ENCODE measurements at places on chromosomes 4 and X.

- no peak for DNase-seq
Observed at GRCh38 chr4:29861307-29861706, 858.9 kb upstream of the PCDH7 start.

DNA sequence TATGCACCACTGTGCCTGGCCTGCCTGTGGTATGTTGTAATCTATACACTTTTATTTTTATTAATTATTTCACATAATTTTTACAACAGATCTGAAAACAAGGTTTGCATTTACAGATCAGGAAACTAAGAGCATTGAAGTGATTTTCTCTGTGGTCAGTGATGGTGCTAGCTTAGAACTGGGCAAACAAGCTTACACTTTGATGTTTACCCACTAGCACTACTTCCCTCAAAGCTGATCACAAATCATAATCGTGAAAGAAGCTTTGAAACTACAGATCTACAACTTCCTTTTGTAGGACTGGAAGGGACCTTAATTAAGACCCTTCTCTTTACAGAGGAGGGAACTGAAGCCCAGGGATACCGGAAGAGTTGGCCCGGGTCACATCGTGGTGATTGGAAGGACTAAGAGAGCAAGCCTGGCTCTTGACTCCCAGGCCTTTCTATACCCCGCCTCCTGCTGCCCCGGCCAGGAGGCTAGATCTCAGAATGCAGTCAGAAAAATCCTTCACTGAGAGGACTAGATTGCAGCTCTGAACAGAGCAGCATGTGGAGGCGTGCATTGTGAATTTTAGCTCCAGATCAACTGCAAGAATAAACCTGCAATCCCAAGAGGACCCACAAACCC, 93.7 kb upstream of the ZNF827 start:
- no peak for DNase-seq

- peak; percentile 63 for DNase-seq
Observed at GRCh38 chr4:114040319-114041116, 61.1 kb upstream of the ARSJ start.

DNA sequence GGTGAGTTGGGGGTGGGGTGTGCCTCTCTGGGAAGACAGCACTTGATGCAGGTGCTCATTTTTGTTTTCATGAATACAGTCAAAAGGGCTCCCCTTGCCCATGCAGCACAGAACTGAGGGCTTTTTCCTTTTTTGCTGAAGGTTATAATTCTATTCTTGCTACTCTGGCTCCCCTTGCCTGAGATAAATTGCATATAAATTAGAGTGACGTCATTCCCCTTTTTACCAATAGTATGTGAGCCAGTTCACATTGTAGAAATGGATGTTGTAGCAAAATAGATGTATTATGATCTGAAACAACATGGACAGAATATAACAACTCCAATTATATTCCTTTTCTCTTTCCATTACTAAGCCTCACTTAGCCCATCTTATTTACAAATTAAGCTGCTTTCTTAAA, 28.4 kb downstream of the CXorf58 start:
- no peak for DNase-seq

GRCh38 chrX:21276736-21277433, 97.3 kb upstream of the CNKSR2 start:
- DNase-seq: no peak

DNA sequence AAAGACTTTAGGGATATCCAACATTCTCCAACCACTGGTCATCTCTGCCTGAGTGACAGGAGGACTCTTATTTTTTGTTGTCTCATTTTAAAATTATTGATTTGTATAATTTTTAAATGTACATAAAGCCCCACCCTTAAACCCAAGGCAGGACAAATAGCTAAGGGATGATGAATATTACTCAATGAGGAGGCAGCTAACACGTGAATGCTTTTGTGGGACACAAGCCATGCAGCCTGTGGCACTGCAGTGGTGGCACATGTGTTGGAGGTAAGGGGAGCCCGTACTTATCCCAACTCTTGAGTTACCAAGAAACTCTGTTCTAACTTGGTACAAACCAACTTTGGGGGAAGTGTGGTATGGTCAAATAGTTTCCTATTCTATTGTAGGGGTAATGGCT, 19.5 kb downstream of the MID1IP1 start:
- no peak for DNase-seq

DNA sequence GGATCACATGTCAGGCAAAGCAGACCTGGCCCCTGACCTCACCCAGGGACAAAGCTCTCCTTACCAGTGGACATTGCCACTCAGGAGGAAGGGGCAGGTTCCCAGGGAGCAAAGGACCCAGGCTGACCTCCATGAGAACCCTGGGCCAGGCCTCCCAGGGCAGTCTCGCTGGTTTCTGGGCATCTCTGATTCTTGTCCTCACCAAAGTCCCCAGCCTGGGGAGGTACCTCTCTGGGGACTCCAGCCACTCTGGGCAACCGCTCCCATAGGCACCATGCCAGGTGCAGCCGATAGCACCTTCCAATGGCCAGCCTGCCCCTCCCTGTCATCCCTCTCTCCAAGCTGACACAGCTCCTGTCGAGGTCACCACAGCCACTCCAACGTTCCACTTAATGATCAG, 7.9 kb downstream of the EVC2 start:
- no peak for DNase-seq

DNA sequence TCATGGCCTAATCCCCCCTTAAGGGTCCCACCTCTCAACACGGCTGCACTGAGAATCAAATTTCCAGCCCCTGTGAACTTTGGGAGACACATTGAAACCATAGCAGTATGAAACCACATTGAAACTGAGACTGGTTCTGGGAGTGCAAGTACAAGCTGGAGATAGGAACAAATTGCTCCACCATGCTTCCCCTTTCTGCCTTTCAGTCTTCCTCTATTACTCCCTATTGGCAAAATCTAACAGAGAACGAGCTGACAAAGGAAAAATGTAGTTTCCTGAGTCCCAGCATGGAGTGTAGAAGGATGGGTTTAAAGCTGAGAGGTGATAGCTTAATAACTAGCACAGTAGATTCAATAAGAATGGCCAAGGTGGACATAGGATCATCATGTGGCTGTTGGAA, 161.7 kb upstream of the RPL34 start:
- no peak for DNase-seq

- no peak for DNase-seq
Observed at GRCh38 chr4:63049726-63050125, 1359.5 kb downstream of the TECRL start.

DNA sequence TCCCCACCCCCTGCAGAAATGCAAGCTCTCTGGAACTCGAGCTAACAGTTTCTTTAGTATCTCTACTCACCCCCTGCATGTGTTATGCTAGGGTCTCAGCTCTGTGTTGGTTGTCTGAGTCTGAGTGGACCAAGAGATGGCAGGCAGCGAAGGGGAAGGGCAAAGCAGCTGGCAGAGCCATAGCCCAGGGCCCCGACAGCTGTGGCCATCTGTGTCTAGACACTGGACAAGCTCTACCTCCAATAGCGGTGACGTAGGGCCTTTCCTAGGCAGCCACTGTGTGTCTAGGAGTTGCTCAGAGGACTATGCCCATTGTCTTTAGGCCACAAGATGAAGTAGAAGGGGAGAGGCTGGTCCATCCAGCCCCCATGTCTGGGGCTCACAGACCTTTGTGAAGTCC, 79.2 kb downstream of the EFNB1 start:
- DNase-seq: no peak

DNA sequence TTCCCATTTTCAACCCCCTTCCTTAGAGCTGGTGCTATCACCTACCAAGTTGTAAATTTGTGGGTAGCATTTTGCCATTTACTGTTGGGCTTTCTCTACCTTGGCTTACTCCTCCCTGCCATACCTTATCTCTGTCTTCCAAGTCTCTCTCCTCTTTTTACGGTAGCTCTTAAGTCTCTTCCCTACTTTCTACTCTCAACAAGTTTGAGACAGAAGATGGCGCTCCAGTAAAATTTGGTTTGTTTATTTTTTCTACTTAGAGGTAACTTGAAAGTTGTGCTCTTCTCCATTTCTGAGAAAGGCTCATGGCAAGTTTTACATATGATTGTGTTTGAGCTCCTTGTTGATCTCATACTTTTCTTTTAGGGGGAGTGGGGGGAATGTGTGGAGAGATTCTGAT, 1508.1 kb downstream of the TECRL start:
- DNase-seq: no peak

GRCh38 chr4:100848841-100849240, 331.0 kb upstream of the EMCN start:
- no peak for DNase-seq

DNA sequence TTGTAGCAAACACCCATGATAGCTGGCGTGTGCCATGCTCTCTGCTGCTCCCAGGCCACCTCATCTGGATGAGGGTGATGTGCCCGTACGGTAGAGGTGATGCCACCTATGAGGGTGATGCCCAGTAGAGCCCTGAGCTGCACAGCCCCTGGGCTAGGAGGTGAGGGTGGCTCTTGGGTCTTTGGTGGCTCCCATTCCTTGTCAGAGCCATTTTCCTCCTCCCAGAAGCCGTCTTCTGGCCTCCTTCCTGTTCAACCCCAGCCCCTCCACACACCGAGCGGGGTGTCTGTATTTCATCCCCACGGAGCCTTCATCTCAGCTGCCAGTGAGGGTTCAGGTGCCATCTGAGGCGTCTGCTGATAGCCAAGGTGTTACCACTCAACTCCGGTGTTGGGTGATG, 12.0 kb upstream of the TNIP2 start:
- no peak for DNase-seq

DNA sequence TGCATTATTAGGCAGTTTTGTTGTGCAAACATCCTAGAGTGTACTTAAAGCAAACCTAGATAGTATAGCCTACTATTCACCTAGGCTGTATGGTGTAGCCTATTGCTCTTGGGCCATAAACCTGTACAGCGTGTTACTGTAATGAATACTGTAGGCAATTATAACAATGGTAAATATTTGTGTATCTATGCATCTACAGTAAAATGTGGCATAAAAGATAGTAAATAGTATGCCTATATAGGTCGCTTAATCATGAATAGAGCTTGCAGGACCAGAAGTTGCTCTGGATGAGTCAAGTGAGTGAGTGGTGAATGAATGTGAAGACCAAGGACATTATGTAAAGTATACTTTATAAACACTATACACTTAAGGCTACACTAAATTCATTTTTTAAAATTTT, 16.6 kb downstream of the USO1 start:
- no peak for DNase-seq

DNA sequence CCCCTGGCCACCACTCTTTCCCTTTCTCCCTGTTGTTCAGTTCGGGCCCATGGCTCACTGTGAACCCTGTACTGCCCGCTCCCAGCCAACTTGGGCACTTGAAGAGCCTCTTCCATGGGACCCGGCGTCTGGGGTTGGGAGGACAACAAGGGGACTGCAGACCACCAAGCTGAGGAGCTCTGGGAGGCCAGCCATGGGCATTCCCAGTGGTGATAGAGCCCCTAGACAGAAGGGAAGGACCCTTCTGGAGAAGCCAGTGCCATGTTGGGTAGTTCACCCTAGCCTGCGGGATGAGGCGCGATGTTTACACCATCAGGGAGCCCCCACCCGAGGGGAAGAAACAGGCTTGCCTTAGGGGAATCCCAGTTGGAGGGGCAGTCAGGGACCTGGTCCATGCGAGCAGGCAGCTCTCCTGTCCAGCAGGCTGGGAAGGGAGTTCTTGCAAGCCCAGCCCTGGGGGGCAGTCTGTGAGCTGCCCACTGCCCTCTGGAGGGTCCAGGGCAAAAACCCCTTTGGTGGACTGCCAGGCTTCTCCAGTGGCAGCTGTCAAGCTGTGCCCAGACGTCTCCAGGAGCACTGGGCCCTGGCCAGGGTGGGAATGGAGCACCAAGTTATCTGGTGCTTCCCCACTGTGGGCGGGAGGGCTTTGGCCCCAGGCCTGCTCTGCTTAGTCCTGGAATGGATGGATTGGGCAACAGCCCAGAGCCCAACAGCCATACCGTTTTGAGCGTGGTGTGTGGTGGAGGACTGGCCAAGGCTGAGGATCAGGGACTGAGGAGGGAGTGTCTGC, 23.7 kb upstream of the UBA1 start:
- peak; percentile 43 for DNase-seq

GRCh38 chr4:109155682-109156283, 146.7 kb downstream of the COL25A1 start:
- DNase-seq: peak; percentile 26

GRCh38 chrX:43557792-43558191, 98.3 kb upstream of the MAOA start:
- peak; percentile 20 for DNase-seq

DNA sequence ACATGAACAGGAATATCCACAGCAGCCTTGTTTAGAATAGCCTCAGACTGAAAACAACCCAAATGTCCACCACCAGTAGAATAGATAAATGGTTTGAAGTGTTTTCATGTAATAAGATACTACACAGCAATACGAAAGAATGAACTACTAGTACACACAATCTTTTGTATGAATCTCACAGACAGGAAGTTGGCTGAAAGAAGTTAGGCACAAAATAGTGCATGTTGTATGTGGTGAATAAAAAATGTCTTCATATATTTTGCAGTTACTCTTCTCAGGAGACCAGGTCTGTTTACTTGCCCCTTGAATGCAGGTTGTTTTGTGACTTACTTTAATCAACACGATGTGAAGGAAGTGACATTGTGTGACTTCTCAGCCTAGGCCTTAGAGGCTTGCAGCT, 75.9 kb upstream of the LEF1 start:
- no peak for DNase-seq

DNA sequence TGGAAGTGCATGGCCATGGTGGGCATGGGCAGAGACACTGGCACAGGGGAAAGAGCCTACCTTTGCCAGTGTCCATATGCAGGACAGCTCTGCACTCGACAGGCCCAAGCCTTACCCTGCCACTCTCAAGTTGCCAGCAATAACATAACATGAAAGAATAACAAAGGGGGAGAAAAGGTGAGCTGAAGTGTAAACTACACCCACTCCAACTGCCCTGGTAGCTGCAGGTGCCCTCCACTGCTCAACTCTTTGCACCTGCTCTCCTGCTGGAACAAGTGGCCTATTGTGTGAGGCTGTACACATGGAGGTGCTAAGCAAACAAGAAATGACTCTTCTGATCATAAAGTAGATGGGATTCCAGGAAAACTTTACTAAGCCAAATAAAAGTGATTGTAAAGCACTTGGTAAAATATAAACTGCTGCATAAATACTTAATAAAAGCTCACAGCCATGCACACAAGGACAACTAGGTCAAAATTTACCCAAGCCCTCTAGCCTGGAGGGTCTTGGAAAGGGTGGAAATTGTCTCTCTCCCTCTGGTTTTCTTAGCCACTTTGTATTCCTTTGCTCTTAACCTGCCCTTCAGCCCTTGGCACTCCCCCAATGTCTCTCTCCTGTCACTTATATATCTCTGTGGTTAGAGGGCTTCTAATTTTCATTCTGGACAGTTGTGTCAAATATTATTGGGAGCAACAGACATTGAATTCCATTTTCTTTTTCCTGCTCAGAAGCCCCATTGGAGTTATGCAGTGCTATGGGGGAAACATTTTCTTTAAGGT, 261.2 kb upstream of the GPC4 start:
- DNase-seq: no peak

- peak; percentile 62 for DNase-seq
Observed at GRCh38 chrX:71301195-71301924, at the start of gene ITGB1BP2. ITGB1BP2 (plus strand) TSS chrX:71301750; CDS start chrX:71301807, 57 bp downstream.

DNA sequence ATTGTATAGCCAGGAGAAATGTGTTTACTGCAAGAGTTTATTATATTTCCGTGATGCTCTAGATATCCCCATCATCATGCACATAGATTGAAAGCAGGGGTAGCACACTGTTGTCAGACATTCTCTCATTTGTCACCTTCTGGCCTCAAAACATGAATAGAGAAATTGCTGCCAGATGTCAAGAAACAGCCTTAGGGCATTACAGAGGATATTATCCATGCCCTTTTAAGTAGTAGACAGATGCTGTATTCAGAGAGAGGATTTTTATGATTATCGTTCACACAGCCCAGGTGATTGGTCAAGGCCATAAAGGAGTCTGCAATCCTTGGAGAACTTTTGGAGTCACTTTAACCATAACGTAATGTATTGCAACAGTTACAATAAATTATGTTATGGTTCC, 1961.5 kb upstream of the TENM3 start:
- DNase-seq: no peak
